NCI-H2171 treated with DMSO at 0.1 percent for 48 hours (cell line): ENCODE measurements at places on chromosomes 6 and 20.

DNA sequence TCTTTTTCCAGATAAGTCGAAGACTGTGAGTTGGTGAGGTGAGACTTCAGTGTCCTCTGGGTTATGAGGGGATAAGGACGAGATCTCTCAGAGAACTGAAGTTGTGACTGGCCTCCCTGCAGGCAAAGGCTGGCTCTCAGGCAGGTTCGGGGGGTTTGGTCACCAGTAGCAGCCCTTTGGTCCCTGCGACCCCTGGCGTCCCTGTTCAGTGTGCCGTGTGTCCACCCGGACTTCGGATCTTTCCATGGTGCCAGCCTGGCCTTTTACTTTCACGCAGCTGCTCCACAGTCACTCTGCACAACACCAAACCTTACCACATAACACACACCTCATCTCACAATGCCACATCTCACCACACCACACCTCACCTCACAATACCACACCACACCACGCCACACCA is 131.9 kb downstream of the ERMARD start:
- no peak for DNase-seq

DNA sequence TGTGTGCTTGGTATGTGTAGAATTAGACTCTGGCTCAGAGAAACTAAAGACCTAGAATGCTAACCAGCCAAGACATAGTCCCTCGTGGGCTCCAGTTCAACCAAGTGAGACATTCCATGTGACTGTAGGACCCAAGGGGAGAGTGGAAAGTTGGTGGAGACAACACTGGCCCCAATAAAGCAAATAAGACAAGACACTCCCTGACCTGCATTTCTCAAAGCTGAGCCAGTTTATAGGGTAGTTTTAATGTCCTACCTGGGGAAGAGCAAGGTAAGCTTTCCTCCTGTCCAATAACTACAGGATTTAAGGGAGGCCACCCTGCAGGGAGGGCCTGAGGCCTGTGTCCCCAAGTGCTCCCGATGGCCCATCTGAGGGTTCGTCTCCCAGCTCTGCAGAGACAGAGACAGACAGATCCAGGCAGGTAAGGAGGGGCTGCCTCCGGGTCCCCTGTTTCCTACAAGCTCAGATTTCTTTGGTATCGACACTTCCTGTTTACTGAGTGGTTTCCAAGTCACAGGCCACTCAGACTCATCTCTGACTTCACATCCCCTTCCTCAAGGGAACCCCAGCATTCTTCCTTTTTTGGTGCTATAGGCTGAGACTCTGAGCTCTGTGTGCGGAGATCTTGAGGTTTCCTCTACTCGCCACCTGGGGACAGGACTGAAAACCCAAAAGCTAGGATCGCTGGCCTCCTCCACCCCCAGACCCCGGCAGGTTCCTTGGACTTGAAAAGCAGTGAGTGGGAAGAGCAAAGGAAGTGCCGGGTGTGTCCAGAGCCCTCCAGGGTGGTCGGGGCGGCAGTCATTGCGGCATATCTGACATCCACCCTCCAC is 92.4 kb downstream of the PRND start:
- no peak for DNase-seq

DNA sequence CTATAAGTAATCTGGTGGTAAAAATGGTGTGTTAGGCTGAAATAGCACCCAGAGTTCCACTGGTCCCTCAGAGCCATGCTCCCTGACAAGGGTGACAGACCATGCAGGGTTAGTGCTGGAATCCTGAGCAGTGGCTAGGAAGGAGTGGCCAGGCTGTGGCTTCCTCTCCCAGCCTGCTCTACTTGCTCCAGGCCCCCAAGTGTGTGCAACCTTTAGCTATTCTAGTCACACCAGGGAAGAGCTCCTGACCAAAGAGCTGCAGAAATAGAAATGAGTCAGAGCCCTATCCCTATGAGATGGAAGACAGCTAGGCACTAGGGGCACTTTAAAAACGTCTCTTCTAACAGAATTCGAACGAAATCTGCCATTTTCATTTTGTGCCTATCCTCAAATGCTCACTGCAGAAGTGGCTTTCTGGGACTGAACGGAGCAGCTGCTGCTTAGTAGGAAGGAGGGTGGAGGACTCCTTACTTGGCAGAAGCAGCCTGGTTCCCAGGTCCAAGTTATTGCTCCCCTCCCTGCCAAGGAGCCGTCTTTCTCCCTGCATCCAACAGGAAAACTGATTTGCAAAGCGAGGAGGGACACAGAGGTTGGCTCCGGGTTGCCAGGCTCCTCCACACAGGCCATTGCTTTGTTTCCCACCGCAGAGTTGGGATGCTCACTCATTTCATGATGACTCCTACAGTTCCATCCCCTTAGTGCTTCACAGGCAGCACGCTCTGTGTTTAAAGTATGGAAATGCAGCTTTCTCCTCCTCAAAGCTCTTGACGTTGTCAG is 754.5 kb downstream of the C6orf118 start:
- no peak for DNase-seq

GRCh38 chr6:154615483-154616025 is 105.1 kb upstream of the CNKSR3 start:
- peak; percentile 53 for DNase-seq

DNA sequence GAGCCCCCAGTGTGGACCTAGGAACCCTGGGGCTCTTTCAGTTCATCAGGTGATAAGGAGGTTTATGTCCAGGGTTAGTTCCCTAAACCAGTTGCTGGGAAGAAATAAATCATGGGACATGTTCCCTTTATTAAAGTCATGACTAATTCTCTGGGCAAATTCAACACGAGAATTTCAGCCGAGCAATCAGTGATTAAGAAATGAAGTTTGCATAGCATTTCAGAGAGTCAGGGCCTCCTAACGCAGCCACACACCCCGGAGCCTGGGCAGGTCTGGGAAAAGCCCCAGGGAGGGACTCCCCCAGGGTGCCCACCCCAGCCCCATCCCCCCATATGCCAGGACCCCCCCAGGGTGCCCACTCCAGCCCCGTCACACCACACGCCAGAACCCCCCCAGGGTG is 20.1 kb downstream of the SLCO4A1 start:
- no peak for DNase-seq

DNA sequence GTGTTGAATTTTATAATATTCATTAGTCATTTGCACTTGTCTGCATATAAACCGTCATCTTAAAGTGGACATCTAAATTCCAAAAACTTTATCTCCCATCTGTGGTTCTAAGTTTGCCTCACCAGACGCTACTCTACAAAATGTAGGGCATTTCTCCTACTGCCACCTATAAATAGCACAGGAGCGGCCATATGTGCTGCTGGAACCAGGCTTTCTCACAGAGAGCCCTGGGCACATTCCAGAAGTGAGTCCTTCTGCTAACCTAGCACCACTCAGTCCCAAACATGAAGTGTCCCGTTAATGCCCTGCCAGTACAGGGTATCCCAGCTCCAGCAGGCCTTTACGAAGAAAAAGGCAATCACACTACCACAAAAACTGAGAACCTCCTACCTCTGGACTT is 153.7 kb downstream of the TMEM242 start:
- no peak for DNase-seq

- peak; percentile 90 for DNase-seq
These were observed 61.1 kb upstream of the TGM3 start for GRCh38 chr20:2234598-2235191.

- DNase-seq = no peak
These were observed 69.5 kb upstream of the EPB41L1 start for GRCh38 chr20:36084897-36085613.

- DNase-seq = no peak
These were observed 11.7 kb downstream of the TMEM244 start for GRCh38 chr6:129849456-129849855.

DNA sequence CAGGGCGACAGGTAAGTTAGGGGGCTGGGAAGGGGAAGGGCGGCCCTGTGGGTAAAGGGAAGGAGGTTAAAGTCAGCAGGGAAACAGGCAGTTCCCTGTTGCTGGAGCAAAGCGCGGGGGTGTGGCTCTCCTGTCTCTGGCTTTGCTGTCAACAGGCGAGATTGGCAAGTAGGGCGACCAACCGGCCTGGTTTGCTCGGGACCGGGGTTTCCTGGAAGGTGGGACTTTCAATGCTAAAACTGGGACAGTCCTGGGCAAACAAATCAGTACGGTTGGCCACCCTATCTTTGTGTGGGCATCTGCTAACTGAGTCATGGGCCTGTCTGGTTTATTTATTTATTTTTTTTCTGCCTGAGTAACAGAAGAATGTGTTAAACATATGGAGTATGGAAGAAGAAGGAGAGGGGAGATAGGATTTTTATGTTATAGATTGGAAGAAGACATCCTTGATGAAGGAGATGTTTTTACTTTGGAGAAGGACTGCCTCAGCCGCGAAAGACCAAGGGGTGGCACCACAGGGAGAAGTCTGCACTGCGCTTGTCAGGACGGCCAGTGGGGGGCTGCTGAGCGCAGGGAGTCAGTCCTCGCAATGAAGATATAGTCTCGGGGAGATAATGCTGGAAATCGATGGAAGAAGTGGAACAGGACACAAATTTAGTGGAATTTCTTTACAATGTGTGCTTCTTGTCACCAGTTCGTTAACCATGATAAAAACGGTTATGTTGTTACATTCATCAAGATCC is 43.4 kb upstream of the ESR1 start:
- peak; percentile 50 for DNase-seq

GRCh38 chr6:167079853-167080297 is 43.0 kb upstream of the CCR6 start:
- DNase-seq = no peak

DNA sequence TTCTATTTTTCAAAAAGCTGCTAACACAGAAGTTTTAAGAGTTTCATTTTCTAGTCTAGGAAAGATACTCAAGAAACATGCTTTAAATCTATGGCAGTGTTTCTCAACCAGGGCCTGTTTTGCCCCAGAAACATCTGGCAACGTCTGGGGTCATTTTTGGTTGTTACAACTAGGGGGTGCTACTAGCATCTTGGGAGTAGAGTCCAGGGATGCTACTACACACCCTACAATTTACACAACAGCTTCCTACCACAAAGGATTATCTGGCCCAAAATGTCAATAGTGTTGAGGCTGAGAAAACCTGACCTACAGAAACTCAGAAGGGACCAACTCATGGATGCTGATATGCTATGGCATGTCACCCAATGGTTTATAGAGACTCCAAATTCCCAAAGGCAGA is 24.4 kb downstream of the SERAC1 start:
- no peak for DNase-seq
